Activated naive CD8-positive, alpha-beta T cell treated with anti-CD3 and anti-CD28 coated beads, Interleukin-2, amount 50 U/mL, for 16 hours (primary cell): ENCODE measurements at places on chromosomes 16 and 17.
A peak's percentile ranks its signal among the peaks of the same experiment; 100 is the strongest.

DNA sequence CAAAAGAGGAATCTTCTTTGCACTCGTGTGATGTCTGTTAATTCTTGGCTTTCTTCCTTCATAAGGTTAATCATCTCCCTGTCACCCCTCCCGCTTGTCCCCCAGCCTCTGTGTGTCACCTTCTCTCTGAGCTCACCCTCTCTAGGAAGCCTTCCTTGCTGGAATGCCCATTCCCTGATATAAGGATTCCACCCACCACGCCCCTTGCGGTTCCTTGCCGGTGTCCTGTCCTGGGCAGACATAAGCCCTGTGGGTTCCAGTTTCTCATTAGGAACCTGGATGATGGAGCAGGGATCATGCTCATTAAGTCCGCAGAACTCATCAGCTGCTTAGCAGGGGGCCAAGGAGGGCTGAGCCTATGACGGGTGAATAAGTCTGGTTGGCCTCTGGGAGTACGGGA, 559.3 kb downstream of the MAF start:
- no peak for DNase-seq

- no peak for DNase-seq
Observed at GRCh38 chr16:424033-424622, 1.3 kb upstream of the RAB11FIP3 start.

DNA sequence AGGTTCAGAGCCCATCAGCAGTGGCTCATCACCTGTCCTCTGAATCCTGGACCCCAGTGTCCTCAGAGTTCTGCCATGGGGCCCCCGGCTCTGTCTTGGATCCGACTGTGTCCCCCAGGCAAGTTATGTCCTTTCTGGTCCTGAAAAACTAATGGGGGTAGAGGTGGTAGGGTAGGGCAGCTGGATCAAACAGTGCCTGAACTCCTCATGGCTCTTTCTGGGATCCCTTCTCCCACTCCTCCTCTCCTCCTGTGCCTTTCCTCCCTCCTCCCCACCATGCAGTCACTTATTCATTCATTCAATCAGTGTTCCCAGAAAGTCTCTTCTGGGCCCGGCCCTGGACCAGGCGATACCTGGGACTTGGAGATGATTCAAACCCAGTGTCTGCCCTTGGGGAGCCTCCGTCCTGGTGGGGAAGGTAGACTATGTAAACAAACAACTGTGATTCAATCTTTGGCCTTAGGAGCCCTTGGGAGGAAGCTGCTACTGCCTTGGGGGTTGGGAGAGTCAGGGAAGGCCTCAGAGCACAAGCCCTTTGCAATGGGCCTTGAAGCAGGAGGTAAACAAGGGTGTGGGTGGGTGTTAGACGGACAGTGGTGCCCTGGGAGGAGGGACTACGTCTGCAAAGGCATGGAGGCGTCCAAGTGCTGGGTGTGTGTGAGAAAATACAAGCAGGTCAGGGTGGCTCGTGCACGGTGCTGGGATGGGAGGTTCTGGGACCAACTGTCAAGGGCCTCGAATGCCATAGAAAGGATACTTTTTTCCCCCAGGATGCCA, 6.4 kb upstream of the FAM83G start:
- DNase-seq: no peak

GRCh38 chr17:35947156-35947585, 3.7 kb upstream of the LYZL6 start:
- no peak for DNase-seq

DNA sequence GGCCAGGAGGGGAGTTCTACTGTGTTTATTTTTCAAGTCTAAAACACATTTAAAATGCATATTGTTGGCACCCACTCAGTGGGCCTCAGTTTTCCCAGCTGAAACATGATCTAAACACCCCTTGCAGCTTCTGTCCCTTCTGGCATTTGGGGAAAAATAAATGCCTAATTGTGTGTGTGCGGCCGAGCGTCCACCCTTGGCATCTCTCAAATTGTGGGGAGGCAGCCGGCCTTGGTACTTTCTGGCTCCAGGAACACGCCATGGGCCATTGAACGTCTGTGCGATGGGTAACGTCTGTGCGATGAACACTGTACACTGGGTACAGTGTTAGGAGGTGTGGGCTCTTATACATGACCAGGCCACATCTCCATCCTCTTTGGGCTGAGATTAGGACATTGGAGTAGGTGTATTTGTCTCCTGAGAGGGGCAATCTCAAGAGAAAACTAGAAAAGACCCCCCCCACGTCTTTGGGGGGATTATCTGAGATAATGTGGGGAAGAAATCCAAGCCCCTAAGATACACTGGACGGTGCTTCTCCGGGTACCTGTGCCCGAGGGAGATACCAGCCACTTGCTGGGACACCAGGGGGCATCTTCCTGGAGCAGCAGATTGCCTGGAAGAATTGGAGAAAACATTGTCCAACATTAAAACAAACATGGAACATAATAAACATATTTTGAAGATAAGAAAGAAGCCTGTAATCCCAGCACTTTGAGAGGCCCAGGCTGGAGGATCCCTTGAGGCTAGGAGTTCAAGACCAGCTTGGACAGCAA, 54.9 kb downstream of the RAB11FIP4 start:
- no peak for DNase-seq

GRCh38 chr17:70405492-70406220, 236.3 kb downstream of the KCNJ2 start:
- no peak for DNase-seq

DNA sequence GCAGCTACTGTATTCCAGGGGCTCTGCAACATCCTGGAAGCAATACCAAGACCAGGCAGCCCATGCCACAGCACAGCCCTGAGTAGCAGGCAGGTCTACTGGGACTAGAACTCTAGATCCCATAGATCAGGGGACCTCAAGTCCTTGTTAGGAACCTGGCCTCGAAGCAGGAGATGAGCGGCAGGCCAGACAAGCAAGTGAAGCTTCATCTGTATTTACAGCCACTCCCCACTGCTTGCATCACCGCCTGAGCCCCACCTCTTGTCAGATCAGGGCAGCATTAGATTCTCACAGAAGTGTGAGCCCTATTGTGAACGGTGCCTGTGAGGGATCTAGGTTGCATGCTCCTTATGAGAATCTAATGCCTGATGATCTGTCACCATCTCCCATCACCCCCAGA, 295.7 kb upstream of the TNRC6C start:
- DNase-seq: no peak

GRCh38 chr17:82241926-82242697, 13.3 kb downstream of the SLC16A3 start:
- no peak for DNase-seq

DNA sequence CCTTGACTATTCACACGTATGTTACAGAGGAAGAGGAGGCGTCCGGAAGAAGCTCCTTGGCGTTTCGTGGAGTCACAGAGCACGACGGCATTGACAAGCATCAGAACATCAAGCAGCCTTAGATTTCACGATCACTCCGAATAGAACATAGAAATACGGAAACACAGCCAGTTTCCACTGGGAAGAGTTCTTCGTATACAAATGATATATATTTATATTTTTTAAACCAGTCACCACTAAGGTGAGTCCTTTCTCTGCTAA, 3.1 kb downstream of the CBLN1 start:
- no peak for DNase-seq

DNA sequence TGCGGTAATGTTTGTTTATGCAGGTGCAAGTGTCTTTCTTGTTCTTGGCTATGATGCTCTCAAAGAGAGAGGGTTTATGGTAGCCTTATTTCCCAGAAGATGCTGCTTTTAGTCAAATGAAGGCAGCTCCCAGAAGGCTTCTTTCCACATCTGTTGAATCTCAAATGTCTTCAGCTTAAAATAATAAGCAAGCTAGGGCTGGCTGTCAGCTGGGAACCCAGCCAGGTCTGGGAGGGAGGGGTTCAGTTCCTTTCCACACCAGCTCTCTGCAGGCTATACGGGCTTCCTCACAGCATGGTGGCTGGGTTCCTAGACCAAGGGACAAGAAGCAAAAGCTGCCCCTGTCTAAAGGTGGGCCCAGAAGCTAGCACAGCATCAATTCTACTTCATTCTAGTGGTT, 47.4 kb upstream of the ATF7IP2 start:
- DNase-seq: no peak

- DNase-seq: no peak
Observed at GRCh38 chr16:47067203-47067602, 76.5 kb downstream of the NETO2 start.

- DNase-seq: no peak
Observed at GRCh38 chr16:69932691-69933392, 18.3 kb upstream of the CLEC18A start.

GRCh38 chr16:85498607-85499006, 114.5 kb upstream of the GSE1 start:
- DNase-seq: no peak

GRCh38 chr17:50458701-50459676, 9.7 kb downstream of the CHAD start:
- DNase-seq: no peak

DNA sequence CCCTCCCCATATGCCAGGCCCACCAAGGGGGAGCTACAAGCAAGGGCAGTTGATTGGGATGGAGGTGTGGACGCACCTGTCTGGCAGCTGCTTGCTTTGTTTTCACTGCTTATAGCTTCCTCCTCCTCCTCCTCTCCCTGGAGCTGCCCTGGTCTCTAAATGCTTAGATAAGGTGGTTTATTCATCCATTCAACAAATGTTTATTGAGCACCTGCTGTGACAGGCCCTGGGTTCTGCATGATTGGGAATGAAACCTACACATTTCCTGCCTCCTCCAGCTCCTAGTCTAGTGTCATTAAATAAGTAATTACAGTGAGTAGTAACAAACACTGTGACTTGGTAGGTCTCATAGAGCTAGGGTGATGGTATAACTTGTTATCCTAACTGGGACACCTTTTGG, 17.4 kb upstream of the MAP3K14 start:
- DNase-seq: no peak

DNA sequence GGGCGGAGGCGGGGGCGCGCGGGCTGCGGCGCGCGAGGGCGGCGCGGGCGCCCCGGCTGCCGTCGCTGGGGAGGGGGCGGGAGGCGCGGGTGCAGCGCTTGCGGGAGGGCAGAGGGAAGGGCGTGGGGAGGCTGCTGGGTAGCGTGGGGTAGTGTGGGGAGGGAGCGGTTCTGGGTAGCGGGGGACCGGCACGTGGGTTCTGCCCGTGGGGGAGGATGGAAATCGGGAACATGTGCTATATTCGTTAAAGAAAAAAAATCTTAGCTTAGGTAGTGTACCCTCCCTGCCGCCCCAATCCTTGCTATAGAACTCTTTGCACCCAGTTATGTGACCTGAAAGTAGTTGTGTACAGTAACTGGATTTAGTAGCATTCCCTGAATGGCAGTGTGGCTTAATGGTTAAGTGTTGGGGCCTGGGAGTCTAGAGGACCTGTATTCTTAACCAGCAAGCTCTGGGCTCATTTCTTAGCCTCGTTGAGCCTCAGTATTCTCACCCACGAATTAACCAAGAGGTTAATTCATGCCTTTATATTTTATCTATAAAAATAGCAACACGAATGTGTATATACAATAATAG, 646 bp downstream of the RABEP1 start:
- peak; percentile 1 for DNase-seq

- DNase-seq: no peak
Observed at GRCh38 chr17:74565126-74565525, 2.2 kb downstream of the CD300H start.

- no peak for DNase-seq
Observed at GRCh38 chr16:27301236-27301861, 12.4 kb upstream of the IL4R start.

DNA sequence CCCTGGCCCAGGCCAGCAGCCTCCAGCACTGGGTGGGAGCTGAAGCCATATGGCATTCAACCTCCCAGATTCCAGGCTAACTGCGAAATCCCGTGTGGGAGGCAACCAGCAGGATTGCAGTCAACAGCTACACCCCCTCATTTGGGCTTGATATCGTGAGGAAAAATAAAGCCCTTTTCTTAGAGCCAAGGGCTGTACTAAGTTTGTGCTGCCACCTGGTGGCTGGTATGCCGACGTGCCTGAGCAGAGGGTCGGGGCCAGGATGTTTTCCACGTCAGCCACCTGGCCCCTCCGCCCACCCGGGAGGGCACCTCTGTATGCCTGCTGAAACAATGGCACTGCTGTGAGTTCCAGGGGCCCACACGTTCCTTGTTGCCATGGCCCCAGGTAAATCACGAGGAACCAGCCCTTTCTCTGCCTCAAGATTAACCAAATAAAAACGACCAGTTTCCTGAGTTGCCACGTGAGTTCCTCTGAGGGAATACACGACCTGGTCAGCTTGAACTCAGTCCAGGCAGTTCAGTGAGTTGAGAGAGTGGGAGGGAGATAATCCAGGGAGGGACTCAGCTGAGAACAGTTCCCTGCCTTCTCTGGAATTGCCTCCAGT, 9.0 kb downstream of the TMEM98 start:
- DNase-seq: peak; percentile 26

DNA sequence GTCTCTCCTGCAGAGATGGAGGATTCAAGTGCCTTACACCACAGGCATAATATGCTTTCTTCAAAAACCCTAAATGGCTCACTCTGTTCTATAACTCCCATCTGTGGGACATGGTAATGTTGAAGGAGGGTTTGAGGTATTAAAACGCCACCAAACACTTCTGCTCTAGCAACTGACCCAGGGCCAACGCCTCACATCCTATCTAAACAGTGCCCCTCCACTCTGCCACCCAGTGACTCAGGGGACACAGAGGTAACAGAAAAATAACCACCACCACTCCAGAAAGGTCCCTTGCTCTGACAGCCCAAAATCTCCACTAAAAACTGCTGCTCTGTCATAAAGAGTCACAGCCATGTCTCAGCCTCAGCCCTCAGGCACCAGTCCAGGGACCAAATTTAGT, 17.7 kb downstream of the NPRL3 start:
- DNase-seq: no peak

DNA sequence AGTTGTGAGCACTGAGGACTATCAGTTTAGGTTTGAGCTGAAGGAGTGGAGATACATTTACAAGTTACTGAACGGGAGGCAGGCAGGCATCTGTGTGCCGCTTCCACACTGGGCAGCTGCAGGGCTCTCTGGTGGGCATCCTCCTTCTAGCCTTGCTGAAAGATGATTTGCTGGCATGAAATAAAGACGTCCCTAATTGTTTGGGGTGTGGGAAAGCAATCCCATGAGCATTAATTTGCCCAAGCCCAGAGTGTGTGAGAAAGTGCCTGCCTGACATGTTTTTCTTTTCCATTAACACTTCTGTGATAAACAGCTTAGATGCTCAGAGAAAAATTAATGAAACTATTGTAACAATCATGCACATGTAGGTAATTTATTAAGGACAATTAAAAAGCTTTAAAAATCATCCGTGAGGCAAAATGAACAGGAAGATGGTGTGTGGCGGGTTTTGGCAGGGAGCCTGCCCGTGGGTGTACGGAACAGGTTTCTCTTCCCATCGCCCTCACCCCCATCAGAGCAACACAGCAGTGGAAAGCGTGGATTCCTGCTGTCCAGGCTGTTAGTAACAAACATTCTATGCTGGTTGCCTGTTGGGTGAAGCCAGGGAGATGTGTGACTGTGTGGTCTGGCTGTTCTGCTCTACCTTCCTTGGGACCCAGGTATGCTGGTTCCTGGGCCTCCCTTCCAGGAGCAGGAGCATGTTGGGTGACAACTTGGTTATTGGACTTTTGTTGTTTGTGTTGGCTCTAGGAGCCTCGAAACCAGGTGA, 191.9 kb downstream of the MSI2 start:
- DNase-seq: no peak
